ENCODE measurements at places on chromosomes 11 and 22.

DNA sequence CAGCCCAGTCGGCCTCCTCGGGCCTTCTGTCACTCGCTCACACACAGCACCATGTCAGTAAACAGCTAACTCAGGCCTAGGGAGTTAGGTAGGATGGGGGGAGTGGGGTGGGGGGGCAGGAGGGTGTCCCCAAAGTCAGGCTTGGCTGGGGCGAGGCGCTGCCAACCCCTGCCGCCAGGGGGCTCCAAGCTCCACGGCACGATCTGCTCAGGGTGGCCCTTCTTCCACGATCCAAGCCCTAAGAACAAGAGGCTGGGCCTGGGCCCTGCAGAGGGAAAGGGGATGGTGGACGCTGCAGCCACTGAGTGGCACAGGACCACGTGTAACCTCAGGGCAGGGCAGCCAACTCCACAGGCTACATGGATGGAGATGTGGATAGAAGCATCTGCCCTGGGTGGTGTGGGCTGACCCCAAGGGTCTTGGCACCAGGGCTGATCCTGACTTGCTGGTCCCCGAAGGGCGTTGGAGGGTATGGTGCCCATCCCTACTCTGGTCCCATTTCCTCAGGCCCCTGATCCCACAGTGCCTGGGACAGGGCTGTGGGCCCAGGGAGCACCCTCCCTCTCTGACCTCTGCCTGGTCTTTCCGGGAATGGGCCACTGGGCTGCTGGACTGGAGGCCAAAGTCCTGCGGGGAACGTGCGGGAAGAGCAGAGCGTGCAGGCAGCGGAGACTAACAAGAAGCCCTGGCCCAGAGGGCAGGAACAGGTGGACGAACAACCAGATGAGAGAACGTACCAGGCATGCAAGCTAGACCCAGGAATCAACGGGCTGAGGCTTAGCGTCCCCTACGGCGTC lies 29.1 kb upstream of the TXNRD2 start:
- DNase-seq = peak; percentile 83

- DNase-seq = no peak
Measured at GRCh38 chr22:47847131-47847890, 1084.9 kb downstream of the TBC1D22A start.

- DNase-seq = no peak
Measured at GRCh38 chr11:117563556-117563955, 233.5 kb downstream of the DSCAML1 start.

GRCh38 chr11:73521621-73522020 lies 76.3 kb downstream of the FAM168A start:
- DNase-seq = no peak

DNA sequence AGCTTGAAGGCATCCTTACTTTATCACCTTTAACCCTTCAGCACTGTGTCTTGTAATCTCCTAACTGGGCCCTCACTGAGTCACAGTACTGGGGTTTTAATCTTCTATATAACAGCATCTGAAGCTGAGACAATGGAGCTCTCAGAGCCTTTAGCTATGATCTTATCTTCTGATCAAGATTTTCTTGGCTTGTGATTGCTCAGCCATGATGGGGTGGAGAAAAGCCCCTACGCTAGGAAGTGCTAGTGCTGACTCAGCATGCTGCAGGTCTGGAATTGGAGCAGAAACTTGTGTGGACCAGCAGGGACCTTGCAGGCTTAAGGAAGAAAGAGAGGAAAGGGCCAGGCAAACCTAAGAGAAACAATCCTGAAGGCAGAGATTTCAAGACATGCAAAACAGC lies 71.7 kb upstream of the EED start:
- no peak for DNase-seq

DNA sequence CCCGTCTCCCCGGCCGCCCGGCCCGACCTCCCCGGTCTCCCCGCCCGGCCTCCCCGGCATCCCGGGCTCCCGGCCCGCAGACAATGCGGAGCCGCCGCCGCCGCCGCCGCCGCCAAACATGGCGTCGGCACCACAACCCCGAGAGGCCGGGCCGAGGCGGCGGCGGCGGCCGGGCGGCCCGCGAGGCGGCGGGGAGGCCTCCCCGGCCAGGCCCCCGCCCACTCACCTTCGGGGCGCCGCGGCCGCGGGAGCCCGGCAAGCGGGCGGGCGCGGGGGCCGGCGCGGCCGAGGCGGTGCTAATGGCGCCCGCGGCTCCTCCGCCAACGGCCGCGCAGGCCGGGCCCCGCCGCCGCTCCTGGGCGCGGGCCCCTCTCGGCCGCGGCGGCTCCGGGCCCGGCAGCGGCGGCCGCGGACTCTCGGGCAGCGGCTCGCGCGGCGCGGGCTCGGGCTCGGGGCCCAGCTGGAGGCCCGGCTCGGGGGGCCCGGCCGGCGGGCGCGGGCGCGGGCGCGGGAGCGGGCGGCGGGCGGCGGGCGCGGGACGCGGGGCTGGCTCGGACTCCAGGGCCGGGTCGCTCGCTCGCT lies 311 bp downstream of the BRD1 start:
- no peak for DNase-seq

DNA sequence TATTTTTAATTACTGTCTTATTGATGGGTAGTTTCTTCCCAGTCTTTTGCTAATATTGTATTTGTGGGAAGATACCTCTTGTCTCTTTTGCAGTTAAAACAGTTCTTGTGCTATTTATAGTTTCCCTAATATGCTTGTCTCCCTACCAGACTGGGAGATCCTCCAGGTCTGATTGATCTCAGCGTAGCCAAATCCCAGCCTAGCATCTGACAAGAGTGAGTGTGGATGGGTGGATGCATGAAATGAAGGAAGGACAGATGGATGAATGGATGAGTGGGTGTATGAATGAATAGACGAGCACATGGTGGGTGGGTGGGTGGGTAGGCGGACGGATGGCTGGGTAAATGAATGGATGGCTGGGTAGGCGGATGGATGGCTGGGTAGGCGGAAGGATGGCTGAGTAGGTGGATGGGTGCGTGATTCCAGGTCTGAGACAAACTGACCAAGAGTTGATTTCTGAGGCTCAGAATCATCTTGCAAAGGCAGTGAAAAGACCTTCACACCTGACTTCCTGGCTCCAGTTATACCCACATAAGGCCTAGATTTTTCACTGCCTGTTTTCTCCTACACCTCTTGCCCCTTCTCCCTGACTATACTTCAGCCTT lies 11.4 kb downstream of the DNAJB13 start:
- DNase-seq = no peak

- DNase-seq = no peak
Measured at GRCh38 chr22:25663654-25664053, 78.3 kb upstream of the MYO18B start.

GRCh38 chr11:26849036-26849435 lies 127.2 kb upstream of the SLC5A12 start:
- DNase-seq = no peak

- DNase-seq = no peak
Measured at GRCh38 chr11:74100735-74101134, 70.1 kb downstream of the C2CD3 start.
